ENCODE measurements at places on chromosomes 4 and X.

- no peak for DNase-seq
Observed at GRCh38 chr4:118872181-118872580, 16.5 kb upstream of the SYNPO2 start.

GRCh38 chrX:25070038-25070437, 54.3 kb upstream of the ARX start:
- DNase-seq, result no peak

GRCh38 chrX:121902463-121902862, 855.1 kb downstream of the GLUD2 start:
- no peak for DNase-seq

- DNase-seq, result no peak
Observed at GRCh38 chr4:102789317-102789717, 28.5 kb upstream of the MANBA start.

GRCh38 chrX:45056428-45057145, 144.1 kb downstream of the DIPK2B start:
- no peak for DNase-seq

DNA sequence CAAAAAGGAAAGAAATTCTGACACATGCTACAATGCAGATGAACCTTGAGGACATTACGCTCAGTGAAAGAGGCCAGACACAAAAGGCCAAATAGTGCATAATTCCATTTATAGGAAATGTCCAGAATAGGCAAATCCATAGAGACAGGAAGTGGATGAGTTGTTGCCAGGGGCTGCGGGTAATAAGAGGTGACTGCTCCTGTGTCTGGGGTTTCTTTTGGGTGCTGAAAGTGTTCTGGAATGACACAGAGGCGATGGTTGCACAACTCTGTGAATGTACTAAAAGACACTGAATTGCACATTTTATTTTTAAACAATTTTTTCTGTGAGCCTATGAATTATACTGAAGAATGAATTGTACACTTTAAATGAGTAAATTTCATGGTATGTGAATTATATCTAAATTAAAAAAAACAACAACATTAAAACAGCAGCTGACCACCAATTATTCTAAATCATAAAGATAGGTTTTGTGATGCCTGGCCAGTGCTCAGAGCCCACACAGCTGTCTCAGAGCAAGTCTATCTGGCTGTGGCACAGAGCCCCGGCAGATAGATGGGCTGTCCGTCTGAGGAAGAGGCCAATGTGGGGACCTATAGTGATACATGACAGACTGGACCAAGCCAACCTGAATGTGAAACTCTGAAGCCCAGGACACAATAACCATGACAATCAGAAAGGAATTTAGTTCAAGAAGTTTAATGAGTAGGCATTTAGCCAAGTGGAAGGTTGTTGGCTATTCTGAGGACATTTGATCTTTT, 23.5 kb upstream of the IRAK1 start:
- no peak for DNase-seq

DNA sequence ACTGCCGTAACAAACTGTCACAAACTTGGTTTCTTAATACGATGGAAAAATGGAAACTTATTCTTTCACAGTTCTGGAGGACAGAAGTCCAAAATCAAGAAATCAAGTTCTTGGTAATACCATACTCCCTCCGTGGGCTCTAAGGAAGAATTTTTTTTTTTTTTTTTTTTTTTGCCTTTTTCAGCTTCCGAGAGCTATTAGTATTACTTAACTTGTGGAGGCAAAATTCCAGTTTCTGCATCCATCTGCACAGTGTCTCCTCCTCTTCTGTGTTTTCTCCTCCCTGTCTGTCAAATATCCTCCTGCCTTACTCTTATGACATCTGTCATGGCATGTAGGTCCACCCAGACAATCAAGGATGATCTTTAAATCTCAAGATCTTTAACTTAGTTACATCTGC, 426.6 kb downstream of the SPRY1 start:
- no peak for DNase-seq

DNA sequence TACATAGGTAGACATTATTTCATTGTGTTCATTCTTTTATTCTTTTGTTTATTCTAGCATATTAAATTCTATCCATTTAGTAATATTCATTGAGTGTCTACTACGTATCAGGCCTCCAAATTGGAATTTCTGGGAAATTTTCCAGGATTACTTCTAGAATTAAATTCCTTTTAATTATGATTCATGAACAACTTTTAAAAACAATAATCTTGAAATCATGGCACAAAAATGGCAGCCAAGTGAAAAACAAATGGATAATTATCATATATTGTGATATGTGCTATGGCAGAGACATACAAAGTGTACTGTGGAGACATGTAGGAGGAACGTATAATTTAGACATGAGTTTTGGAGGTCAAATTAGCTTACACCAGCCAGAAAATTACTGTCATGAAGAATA, 868.5 kb downstream of the FAT4 start:
- no peak for DNase-seq

DNA sequence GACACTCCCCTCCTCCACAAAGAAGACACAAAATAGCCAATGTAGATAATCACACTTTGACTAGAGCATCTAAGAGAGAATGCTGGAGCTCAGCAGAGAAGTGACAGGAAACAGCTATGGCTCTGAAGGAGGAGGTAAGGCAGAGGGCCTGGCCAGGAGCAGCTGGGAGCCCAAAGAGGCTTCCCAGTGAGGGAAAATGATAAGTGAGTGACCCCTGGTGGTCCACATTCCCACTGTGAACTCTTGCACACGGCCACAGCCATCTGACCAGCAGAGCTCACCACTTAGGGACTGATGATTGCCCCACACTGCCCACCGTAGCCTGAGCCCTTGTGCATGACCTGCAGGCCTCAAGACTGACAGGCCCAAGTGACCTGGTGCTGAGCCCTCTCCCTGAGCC, 162.7 kb upstream of the GALNTL6 start:
- no peak for DNase-seq

DNA sequence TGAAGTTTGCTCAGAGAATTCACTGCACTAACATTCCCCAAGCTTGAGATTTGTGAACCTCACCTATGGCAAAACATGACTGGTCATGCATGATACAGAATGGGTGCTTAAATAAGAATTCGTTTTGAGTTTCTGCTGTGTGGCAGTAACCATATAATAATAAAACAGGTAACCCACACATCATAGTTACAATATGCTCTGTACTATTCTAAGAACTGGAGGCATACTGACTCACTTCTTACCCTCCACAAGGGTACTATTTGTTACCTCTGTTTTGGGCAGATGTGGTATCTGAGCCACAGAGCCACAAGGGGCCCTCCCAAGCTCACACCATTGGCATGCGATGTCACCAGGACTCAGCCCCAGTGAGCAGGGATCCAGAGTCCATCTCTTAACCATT, 17.6 kb downstream of the SLC2A9 start:
- DNase-seq, result no peak

DNA sequence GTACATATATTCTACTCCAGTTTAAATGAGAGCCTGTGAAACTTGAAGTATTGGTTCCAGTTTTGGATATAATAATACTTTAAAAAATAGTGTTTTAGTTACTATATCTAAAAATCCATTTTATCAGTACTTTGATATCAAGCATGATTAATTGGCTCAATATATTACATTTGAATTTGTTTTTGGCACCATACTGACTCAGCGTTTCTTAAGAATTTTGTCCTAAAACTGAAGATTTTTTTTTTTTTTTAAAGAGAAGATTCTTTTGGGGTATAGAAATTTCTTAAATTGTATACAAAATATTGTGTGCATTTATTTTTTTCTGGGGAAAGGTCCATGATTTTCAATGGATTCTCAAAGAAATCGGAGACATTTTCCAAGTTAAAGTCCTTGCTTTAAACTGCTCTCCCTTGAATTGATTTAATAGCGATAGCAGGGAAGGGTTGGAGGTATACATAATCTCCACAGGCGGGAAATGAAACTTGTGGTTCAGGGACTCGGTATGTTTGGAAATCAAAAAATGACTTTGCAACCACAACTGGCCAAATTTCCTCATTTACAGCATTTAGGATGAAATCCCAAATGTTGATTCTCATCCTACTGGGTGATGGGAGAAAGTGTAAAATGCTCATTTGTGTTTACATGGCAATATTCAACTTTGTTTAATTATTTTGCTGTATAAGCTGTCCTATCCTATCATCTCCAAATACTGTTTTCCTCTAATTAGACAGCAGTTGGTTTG, 62.3 kb downstream of the TMA16 start:
- no peak for DNase-seq

DNA sequence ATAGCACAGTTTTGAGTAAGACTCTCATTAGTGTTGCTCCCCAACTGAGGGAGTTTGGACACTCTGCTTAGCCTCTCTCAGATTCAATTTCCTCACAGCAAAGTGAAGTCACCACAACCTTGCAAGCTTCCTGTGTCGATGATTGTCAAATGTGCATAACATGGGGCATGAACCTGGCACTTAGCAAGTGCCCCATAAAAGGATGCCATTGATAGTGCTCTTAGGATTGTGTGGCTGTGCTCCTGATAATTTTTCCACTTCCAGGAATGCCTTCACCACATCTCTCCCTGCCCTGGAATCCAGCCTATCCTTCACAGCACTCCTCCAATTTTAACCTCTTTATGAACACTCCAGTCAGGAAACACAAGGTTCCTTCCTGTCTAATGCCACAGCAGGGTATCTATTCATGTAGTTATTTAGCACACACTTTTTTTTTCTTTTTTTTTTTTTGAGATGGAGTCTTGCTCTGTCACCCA, 309.4 kb downstream of the PPP3CA start:
- DNase-seq, result no peak

DNA sequence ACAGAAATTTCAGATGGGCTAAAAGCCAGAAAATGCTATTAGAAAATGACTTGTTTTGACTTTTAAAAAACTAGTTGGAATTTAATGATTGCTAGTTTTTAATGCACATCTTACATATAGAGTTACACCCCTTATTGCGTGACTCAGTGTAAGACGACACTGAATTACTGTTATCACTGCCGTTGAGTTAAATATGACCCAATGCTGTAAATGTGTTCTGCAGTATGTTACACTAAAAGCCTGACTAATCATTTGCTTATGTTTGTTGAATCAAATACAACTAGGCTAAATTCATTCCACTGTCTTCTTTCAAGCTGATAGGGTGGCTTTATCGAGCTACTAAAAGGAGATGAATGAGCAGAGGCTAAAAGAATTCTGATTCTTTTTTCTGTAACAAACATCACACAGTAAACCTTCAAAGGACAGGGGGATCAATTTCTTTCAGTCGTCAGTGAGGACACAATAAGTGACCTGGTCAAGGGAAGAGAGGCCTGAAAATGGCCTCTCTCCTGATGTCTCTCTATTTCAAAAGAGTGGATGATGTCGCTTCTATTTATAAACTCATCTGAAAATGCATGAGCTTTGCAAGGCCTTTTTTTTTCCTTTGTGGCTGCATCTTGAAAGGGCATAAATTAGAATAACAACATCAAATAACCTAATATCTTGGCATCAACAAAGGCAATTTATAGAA, 142.2 kb upstream of the KCNIP4 start:
- DNase-seq, result no peak

- no peak for DNase-seq
Observed at GRCh38 chr4:53128231-53128630, 237.6 kb downstream of the SCFD2 start.

DNA sequence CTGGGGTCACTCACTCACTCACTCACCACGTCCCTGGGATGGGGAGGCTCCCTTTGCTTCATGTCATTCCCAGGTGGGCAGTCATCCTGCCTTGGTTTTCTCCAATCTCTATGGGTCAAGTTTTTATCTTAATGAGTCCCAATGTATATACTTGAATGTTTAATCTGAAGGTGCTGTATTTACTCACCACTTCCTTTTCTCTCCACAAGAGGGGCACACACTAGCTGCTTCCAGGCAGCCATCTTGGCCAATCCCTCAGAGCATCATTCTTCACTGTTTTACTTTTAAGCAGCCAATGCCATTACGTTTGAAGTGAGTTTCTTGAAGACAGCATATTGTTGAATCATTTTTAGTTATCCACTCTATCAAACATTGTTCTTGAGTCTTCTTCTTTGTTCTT, 153.4 kb upstream of the ARSJ start:
- DNase-seq, result no peak

GRCh38 chr4:153257151-153257620, 52.9 kb downstream of the TRIM2 start:
- peak; percentile 4 for DNase-seq

DNA sequence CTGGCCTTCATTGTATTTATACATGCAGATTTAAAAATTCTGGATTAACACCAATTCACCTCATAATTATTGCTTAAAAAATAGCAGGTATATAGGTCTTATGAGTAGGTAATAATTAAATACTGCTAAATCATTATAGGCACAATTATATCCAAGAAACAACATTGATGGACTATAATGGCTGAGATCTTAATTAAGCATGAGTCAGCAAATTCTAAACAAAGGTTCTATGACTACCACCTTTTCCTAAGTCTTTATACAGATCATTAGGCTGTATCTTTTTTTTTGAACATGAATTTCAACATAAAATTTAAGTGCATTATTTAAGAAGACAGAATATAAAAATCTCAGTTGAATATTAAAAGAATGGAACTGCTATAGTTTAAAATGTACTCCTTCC, 1678.7 kb upstream of the PCDH10 start:
- DNase-seq, result no peak

- no peak for DNase-seq
Observed at GRCh38 chr4:25769251-25769650, 93.5 kb downstream of the SEL1L3 start.

GRCh38 chrX:132689612-132690563, 201.1 kb upstream of the MBNL3 start:
- no peak for DNase-seq
